ENCODE measurements at places on chromosomes 16 and 17.

GRCh38 chr17:78797691-78798585 lies 15.9 kb upstream of the CYTH1 start:
- no peak for DNase-seq

- DNase-seq, result no peak
Measured at GRCh38 chr17:6639014-6639585, 1.4 kb downstream of the KIAA0753 start.

- DNase-seq, result no peak
Measured at GRCh38 chr16:73006026-73006425, 41.9 kb downstream of the ZFHX3 start.

GRCh38 chr17:70569128-70569527 lies 399.8 kb downstream of the KCNJ2 start:
- no peak for DNase-seq

- no peak for DNase-seq
Measured at GRCh38 chr16:49467540-49468372, 94.2 kb downstream of the C16orf78 start.

DNA sequence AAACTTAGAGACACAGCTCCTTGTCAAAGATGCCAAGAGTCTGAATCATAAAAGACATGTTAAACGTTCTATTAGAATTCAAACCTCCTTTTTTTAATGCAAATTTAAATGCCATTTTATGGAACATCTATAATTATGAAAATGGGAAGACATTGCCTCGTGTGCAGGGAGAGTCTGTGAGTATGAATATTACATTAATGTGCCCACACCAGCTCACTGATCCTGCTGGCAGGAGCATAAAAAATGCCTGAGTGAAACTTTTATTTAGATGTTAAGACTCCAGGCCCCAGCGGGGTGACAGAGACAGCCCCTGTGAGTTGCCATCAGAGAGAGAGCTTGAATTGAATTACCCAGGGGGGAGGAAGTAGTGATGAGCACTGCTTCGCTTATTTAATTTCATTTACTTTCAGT lies 84.8 kb downstream of the SNX11 start:
- DNase-seq, result no peak
